ENCODE measurements at places on chromosomes 5 and 9.
A peak's percentile ranks its signal among the peaks of the same experiment; 100 is the strongest.

- no peak for DNase-seq
Observed at GRCh38 chr5:126464959-126465358, 41.8 kb downstream of the GRAMD2B start.

DNA sequence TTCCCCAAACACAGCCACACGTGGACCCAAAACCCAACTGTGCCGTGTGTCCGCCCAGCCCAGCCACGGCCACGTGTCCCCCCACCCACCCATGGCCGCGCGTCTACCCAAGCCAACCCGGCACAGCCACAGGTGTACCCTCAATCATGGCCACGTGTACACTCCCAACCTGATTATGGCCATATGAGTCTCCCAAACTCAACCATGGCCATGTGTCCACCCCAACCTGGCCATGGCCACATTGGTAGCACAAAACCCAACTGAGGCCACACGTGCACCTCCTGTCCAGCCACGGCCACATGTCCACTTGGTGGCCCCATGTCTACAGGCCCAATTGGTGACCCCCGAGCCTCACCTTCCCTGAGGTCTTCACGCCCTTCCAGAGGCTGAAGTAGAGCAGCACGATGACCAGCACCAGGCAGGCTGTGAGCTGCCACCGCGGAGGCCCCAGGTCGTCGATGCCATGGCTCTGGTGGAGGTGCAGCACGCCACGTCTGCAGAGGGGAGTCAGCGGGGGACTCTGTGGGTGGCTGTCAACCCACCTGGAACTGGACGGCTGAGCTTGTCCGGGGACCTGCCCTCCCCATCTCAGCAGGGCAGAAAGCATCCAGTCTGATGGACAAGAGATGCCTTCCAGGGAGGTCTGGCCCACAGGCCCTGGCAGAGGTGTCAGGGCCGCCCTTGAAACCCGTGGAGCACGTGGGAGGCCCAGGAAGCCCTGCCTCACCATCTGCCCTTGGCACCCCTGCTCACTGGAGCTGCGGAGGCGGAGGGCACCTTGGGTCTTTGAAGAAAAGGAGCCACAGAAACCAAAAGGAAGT is 23.5 kb downstream of the SLC6A3 start:
- no peak for DNase-seq

DNA sequence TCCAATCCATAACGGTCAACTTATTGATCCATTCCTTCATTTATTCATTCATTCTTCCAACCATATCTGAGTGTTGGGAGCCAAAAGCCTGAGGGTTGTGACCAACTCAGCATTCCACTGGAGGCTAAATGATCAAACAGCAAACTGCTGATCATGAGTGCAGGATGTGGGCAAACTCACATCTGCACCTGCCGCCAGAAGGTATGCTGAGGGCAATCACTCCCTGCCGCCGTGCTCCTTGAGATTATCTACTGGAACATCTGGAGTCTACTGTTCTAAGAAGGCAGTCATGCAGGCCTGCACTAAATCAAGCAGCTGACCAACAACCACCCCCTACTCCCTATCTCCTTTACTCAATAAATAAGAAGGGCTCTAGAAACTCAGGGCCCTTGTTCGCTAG is 184.0 kb downstream of the TTLL11 start:
- DNase-seq: no peak

GRCh38 chr5:79025054-79025472 is 40.0 kb upstream of the ARSB start:
- peak; percentile 71 for DNase-seq

- DNase-seq: no peak
Observed at GRCh38 chr5:53403758-53404157, 76.7 kb upstream of the FST start.

DNA sequence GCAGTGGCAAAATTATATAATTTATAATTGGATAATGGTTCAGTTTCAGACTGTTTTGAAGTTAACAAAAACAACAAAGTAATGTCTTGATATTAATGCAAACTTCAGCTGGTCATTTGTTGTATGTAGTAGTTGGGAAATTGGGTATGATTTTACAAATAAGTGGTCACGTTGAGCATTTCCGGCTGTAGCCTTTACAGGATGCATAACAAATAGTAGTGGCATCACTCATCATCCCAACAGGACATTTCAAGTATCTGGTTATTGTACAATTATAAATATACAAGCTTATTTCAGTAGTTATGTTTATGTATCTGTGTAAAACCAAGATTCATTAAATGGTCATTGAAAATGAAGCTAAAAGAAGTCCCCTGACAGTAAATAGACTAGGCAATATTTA is 72.9 kb downstream of the SMIM15 start:
- DNase-seq: no peak

DNA sequence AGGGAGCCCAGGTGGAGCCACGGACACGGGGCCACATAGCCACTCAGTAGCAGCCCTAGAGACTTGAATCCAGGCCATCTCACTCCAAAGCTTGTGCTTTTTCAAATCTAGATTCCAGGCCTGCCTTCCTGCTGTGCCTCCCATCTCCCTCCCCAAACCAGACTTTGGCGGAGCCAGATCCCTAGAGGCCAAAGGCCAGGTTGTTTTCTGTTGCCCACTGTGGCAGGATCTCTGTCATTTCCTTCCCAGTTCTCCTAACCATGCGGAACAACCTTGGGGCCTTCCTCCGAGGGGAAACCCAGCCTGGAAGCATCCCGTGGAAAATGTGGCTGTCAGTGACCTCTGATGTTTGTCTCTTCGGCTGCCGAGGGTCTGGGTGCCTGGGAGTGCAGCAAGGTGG is 16.4 kb upstream of the RPS14 start:
- DNase-seq: no peak

GRCh38 chr5:62029303-62029702 is 276.7 kb upstream of the KIF2A start:
- DNase-seq: no peak

All from NB4 (cell line).